ENCODE measurements at places on chromosomes 11 and 22.

GRCh38 chr11:72767203-72768062 lies 15.2 kb upstream of the ARAP1 start:
- no peak for DNase-seq

DNA sequence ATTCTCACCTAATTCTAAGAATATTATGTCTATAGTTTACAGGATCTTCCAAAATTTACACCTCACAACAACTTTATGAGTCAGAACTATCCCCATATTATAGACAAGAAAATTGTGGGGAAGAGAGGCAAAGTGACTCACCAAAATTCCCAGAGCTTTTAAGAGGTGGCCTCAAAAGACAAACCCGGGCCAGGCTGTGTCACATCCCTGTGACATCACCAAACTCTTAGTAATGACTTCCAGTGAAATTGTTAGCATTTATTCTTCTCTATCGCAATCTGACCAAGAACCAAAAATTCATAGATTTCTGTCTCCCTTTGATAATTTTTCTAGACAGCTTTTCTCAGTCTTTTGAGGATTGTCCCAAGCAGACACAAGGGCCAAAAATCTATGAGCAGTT lies 134.3 kb downstream of the SNX19 start:
- no peak for DNase-seq

- DNase-seq: no peak
Observed at GRCh38 chr22:31279821-31280505, 12.3 kb downstream of the PIK3IP1 start.

DNA sequence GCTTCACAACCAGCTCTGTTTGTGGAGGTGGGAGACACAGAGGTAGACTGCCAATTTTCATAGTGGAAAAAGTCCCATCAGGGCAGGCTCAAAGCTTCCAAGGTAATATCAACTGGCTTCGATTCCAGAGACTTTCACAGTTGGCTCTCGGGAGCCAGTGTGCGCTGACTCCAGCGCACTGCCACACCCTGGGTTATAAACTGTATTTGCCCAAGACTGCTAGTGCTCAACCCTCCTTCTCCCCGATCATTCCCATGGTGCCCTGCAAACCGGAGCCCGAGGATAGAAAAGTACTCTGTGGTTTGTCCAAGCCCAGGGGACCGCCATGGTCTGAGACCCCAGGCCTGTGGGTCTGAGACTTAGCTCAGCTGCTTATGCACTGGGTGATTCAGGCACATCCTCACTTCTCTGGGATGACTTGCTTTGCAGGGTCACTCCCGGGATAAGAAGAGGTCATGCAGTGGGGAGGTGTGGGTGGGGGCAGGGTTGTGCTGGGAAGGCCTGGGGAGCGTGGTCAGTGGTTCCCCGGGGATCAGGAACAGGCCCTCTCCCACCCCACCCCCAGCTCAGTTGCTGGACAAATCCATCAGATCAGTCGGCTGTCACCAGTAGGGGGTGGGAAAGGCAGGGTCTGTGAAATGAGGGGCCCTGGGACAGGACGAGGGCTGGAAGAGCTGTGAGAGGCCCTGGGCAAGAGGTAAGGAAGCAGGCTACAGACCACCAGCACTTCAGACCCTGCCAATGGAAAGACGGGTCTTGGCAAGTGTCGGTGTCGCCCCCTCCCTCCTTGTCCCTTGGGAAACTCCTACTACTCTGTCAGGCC lies 26.7 kb upstream of the PICK1 start:
- DNase-seq: peak; percentile 22

GRCh38 chr22:33513388-33514338 lies 406.6 kb downstream of the LARGE1 start:
- DNase-seq: no peak

- no peak for DNase-seq
Observed at GRCh38 chr11:121141066-121141465, 40.0 kb downstream of the TECTA start.

DNA sequence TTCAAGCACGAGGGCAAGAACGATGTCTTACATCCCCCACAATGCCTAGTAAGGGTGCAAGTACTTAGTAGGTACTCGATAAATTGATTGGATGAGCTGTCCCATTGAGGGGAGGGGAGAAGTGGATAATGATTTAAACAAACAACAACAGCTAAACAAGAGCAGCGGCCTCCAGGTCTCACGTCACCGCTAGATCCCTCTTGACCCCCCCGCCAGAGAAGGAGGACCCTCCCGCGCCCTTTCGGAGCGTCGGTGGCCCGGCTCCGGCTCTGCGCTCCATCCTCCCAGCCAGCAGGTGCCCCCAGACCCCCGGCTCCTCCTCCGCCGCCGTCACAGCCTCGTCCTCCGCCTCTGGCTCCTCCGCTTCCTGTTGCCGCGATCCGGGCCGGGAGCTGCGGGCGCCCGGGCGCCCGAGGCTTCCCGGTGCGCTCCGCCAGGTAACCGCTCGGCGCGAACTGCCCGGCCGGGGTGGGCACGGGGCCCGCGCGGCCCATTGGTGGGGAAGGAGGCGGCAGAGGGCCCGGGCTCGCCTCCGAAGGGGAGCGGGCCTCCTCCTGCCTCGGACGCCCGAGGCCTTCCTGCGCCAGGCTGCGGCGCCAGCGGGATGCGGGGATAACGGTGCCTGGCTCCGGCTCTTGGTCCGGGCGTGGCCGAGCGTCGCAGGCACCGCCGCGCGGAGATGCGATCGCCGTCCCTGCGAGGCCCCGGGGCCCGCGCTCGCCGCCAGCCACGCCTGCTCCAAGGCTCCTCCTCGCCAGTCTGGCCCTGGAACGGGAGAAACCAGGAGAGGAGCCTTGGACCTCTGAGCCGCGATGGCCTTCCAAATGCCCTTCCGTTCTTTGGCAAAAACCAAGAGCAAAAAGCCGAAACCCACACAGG lies at the start of gene TLCD5:
Gene TLCD5, plus strand, starts transcription at position 368 of the 879 bp plus-strand sequence. CDS start 2,143 bp downstream, outside the sequence.
- DNase-seq: peak; percentile 78
